ENCODE measurements at places on chromosomes 7 and 10. TPM values are rescaled to one million over a fixed set of nuclear protein-coding genes. Genes with fewer than 3 reads are reported as not detected.

LBX1 gene
- not detected for total RNA-seq

TCAF2 gene
- 6.5 TPM for total RNA-seq

LRRD1 gene
- total RNA-seq: under 0.01 TPM

TRPV6 gene
- total RNA-seq: not detected

CYP3A7 gene
- not detected for total RNA-seq

NODAL gene
- total RNA-seq: not detected

PYROXD2 gene
- total RNA-seq: 6.5 TPM

SPOCK2 gene
- 0.28 TPM for total RNA-seq

All from regular cardiac myocyte (primary cell).